DMS79 (cell line): ENCODE measurements at places on chromosomes 12 and 14.
A peak's percentile ranks its signal among the peaks of the same experiment; 100 is the strongest.

- peak; percentile 63 for DNase-seq
These were observed 291.7 kb downstream of the RAD51B start for GRCh38 chr14:68111097-68111852.

GRCh38 chr12:1197264-1198018, 206.4 kb downstream of the ERC1 start:
- no peak for DNase-seq

DNA sequence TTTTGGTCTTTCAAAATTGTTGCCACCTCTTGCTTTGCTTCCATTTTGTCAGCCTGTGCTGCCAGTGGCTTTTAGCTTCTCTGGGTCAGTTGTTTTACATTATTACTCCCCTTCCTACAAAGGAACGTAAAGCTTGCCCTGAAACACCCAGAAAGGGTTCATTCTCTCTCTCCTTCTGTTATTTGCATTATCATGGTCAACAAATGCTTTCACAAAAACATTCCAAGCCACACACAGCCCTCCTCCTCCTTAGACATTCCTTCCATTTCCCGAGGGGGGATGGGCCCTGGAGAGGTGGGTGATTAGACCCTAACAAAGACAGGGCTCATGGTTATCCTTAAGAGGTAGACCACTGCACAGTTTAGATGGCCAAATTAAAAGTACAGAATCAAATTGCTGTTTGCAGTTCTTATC, 60.4 kb upstream of the SINHCAF start:
- DNase-seq, result no peak

DNA sequence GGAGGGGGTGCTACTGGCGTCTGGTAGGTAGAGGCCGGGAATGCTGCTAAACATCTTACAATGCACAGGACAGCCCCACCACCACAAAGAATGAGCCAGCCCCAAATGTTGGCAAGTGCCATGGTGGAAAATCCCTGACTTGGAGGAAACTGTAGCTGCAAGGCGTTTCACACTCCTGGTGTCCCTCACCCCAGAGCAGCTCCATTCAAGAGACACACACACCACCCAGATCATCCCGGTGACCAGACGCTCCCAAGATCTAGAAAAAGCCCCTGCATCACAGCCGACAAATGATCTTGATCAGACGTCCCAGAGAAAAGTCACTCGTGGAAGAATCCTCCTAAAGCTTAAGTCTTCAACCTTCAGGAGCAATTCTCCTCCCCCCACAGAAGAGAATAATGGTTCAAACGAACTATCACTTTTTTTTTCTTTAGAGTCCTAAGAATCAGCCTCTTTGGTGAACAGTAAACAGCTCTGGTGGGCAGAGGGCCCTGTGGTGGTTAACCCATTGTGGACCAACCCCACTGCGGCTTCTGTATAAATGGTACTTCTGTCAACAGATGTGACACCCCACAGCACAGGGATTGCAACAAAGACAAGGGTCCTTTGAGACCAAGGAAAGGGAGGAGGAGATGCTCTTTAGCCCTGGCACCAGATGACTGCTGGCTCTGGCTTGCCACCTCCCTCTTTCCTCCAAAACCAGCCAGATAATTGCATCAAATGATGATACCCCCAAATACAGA, 2.7 kb downstream of the GLTP start:
- DNase-seq, result no peak

- no peak for DNase-seq
These were observed 36.3 kb upstream of the NPFF start for GRCh38 chr12:53543539-53543938.

DNA sequence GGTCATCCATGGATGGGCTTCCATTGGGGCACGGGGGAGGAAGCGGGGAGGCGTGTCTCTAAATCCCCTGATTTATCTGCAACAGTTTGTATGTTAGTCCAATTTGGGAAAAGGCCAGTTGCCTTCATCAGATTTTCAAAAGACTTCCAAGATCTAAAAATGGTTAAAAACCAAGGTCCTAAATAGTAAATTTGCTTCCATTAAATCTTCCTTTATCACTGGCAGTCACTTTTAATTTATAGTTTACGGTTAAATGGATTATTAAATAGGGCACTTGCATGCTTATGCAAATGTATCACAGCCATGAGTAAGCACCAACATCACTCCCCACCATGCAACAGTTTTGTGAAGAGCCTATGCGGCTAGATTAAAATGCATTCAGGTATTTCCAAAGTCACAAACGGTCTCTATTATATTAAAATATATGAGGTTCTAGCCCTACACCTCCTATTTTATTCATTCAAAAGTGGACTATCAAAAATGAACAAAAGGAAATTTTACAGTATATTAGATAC, 108.2 kb upstream of the GPHB5 start:
- DNase-seq, result no peak

DNA sequence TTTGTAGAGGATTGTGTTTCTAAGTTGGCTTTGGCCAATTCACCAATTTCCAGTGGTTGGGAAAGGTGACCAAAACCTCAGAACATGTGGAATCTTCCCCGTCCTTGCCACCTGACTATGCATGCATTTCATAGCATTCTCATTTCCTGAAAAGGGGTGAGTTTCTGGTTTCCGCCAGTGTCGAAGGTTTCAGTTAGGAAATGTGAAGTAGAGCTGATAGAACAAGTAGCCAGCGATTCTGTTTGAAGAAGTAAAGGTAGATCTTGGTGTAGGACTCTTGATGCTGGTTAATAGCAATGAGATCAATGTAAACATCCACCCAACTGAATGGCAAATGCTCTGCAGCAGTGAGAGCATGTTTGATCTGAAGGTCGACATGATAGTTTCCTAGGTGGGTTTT, 15.9 kb downstream of the SMOC1 start:
- no peak for DNase-seq

- no peak for DNase-seq
These were observed 153.5 kb downstream of the RBM19 start for GRCh38 chr12:113812411-113813228.

DNA sequence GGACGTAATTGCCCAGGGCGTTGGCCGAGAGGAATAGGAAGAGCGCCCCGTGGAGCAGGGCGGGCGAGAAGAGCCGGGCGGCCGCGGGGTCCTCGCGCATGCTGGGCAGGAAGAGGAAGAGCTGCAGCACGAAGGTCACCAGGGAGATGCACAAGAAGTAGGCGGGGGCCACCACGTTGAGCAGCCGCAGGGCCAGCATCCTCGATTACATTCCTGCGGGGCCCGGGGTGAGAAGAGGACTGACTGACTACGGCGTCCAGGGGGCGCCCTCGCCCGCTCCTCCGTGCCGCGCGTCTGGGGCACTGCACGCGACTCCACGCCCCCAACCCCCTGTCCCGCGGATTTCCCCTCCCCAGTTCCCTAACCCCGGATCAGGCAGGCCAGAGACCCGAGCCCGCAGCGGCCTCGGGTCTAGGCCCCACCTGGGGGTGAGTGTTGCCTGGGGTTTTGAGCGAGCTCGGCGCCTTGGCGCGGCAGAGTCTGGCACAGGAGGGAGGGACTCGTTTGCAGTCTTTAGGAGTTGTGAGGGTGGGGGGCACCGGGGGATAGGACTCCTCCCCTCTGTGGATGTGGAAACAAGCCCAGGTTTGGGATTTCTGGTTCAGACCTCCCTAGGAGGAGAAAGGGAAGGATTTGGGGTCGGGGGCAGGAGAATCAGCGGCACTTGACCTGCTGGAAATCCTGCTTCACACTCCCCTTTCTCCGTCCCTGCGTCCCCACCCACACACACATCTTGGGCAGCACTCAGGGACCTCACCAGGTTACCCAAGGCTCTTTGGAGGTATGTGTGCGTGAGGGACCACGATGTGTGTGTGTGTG, 1.8 kb downstream of the ZDHHC22 start:
- peak; percentile 42 for DNase-seq

DNA sequence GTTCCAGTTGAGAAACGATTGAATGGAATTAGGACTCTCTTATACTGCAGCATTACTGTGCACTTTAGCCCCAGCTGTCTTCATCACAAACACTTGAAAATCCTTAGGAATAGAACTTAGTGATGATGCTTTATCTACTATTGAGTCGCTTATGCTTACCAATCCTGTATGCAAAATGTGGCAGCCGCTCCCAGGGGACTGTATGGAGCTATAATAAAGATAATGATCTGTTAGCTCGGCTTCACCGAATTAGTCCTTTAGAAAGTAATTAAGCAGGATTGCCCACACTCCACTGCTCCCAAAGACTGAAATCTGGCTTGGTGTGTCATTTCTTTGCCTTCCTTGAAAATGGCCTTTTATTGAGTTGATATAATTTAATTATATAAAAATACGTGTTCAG, 10.6 kb downstream of the EML1 start:
- peak; percentile 78 for DNase-seq

- no peak for DNase-seq
These were observed 129.3 kb upstream of the PMCH start for GRCh38 chr12:102326982-102327381.

GRCh38 chr14:57008534-57008933, 198.3 kb upstream of the OTX2 start:
- DNase-seq, result no peak

- DNase-seq, result no peak
These were observed 27.3 kb downstream of the CKAP4 start for GRCh38 chr12:106220536-106220935.

GRCh38 chr14:90809530-90810312, 6.5 kb downstream of the TTC7B start:
- no peak for DNase-seq

DNA sequence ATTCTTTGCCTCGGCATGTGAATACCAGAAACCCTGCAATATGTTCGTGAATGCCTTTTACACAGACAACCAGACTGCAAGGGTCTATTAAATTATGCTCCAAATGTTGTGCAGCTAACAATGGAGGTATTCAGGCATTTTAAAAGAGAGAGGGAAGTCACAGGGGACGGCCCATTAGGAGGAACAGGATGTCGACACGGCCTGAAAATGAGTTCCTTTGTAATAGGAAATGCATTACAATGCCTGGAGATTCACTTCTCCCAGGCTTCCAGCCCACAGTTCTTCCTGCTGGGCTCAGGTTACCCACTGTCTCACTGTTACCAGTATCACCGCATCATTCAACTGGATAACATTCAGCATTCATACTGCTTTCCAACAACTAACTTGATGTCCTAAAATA, 2.5 kb downstream of the DUSP6 start:
- peak; percentile 5 for DNase-seq

GRCh38 chr12:31479516-31480210, 111.3 kb downstream of the DENND5B start:
- DNase-seq, result no peak

DNA sequence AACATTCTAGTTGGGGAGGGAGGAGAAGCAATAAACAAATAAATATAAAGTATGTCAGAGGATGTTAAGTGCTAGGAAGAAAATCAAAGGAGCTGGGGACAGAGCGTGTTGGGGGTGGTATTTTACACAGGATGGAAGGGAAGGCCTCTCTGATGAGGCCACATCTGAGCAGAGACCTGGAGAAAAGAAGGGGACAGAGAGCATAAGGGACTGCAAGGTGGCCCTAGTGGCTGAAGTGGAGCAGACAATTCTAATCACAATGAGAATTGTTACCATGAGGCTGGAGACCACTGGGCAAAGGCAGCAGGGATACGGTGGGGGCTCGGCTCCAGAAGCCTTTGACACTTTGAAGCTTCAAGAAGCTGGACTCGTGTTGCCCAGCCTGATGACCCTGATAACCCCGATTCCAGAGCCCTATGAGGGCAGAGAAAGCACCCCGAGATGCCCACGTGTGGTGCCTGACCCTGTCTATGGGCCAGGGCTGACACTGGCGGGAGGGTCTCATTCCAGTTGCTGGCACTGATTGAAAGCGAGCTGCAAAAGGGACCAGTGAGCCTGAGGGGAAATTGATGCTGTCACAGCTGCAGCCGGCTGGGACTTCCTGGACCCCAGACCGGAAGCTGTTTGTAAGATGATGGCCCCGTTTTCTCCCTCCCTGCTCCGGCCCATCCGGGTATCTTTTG, 169.1 kb downstream of the RBM19 start:
- no peak for DNase-seq

- no peak for DNase-seq
These were observed 53.0 kb downstream of the HSPB8 start for GRCh38 chr12:119231774-119232173.

- no peak for DNase-seq
These were observed 232.1 kb upstream of the SEL1L start for GRCh38 chr14:81765651-81766275.

DNA sequence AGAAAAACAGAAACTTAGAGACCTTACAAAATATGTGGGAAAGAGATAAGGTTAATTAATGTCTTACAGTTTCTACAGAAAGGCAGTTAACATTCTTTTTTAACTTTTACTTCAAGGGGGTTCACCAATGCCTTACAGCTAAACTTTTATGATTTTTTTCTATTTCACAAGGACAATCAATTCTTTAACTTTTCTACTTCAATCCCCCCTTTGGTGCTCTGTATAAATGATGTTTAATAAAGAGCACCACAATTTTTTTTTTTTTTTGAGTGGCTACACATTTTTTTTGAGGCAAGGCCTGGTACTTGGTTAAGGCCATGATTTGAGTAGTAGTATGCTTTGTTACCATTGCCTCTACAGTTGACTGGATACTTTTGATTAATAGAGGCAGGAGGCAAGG, 279.6 kb downstream of the PRKD1 start:
- no peak for DNase-seq

GRCh38 chr12:109130297-109131153, 14.1 kb downstream of the ACACB start:
- DNase-seq, result no peak

DNA sequence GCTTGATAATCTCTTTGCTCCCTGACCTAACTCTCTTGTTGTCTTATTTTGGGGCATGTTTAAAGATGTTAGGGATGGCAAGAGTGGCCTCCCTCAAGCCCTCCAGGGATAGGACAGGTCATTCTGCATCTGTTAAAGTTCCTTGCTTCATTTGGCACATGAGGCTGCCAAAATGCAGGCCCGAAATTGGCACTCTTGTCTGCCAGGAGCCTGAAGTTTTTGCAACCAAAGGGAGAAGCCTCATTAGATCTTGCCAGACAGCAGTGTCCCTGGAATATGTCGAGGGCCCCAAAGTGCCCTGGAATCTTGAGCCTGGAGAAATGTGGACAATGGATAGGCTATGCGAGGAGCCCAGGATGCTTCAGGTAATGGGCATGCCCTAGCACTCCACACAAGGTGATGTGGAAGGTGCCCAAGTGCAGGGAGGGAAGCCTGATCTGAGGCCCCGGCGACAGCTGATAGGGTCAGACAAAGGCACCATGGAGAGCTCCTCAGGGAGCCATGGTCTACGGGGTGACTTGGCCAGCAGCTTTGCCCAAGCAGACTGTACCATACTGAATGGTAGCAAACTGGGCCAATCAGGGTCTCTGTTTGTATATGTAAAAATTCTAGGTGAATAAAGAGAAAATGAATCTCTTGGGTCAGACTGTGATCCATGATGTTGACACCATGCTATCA, 173.0 kb upstream of the WSCD2 start:
- DNase-seq, result no peak
